ENCODE measurements at places on chromosomes 2 and 18.

- DNase-seq = no peak
Measured at GRCh38 chr18:46668135-46668534, 11.1 kb upstream of the LOXHD1 start.

DNA sequence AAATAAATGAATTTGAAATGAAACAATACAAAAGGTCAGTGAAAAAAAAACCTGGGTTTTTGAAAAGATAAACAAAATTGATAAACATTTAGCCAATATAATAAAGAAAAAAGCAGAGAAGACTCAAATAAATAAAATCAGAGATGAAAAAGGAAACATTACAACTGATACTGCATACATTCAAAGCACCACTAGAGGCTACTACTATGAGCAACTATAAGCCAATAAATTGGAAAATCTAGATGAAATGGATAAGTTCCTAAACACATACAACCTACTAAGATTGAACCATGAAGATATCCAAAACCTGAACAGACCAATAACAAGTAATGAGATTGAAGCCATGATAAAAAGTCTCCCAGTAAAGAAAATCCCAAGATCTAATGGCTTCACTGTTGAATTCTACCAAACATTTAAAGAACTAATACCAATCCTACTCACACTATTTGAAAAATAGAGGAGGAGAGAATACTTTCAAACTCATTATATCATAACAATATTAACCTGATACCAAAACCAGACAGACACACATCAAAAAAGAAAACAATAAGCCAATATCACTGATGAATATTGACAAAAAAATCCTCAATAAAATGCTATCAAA lies 80.8 kb upstream of the CERS6 start:
- no peak for DNase-seq

- DNase-seq = no peak
Measured at GRCh38 chr2:143815082-143815481, 685.9 kb downstream of the ARHGAP15 start.

DNA sequence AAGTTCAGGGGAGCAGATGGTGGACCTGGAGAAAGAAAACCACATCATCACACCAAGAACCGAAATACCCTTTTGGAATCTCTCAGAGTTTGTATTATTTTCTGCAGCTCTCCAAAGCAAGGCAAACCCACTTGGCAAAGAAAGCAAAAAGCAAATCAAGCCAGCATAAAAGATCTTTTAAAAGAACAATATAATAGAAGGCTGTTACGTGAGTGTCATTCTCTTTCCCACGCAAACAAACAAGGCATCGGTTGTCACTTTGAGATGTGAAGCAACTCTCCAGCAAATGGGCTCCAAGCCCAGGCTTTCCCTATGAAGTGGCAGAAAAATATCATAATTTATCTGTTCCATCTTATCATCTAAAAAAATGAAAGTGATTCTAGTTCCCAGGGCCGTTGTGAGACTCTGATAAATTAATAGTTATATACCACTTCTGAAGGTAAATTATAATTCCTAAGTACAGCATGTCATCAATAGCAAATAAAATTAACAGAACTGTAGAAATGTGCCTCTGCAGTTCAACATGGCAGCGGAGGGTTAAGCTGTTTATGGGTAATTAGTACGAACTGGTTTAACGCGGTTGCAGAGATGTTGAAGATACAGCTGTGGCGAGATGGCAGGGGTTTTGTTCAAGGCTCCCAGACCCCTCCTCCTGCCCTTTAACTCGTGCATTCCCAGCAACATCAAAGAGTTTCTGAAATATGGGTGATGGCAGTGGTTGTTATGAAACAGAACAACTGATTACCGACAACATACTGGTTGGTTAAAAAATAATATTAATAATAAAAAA lies 89.2 kb downstream of the EPHA4 start:
- DNase-seq = no peak

- no peak for DNase-seq
Measured at GRCh38 chr2:189592353-189592984, 11.9 kb upstream of the SLC40A1 start.

GRCh38 chr2:10385501-10385900 lies 62.6 kb downstream of the ODC1 start:
- no peak for DNase-seq

GRCh38 chr18:66571845-66572244 lies 32.0 kb downstream of the CDH19 start:
- DNase-seq = no peak

- no peak for DNase-seq
Measured at GRCh38 chr2:127421116-127421800, 3.0 kb downstream of the PROC start.

- no peak for DNase-seq
Measured at GRCh38 chr2:177535958-177536504, 143.5 kb downstream of the AGPS start.

DNA sequence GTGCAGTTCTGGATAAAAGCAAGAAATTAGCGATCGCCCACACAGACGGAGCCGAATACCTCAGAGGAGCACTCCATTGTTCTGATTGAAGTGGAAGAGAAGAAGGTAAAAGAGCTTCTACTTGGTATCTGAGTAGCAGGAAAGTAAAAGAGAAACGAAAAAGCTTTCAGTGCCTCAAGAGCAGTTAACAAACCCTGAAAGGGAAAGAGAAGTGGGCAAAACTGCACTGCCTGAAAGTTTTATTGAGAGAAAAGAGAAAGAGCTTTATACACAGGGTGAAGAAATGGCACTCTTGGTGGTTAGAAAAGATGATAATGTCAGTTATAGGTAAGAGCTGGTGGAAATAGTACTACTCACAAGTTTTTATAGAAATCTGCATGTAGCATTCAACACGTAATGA lies 192.8 kb downstream of the CDCA7 start:
- DNase-seq = no peak

DNA sequence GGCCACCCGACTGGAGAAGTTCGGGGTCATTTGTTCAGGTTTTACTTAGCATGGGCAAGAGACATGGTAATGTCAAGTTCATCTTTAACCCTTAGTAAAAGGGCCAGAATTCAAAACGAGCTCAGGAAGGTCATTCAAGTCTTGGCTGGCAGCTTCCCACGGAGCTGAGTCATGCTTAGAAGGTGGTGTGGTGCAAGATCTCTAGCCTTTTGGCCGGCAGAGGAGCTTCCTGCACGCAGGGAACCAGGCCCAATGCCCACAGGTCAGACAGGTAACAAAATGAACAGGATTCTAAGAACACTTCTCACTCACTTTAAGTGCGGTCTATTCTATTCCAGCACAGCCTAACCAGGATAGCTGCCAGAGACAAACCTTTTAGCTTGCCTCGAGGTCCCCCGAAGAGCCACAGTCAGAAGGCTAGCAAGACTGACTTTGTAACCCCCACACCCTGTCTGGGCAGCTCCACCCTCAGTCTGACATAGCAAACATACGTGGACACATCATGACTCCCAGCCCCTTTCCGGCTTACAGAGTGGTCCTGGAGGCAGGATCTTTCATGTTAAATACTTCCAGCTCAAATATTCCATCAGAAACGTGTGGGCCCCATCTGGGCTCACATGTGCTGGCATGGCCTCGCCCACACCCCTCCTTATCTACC lies 292.7 kb downstream of the BCL11A start:
- no peak for DNase-seq

DNA sequence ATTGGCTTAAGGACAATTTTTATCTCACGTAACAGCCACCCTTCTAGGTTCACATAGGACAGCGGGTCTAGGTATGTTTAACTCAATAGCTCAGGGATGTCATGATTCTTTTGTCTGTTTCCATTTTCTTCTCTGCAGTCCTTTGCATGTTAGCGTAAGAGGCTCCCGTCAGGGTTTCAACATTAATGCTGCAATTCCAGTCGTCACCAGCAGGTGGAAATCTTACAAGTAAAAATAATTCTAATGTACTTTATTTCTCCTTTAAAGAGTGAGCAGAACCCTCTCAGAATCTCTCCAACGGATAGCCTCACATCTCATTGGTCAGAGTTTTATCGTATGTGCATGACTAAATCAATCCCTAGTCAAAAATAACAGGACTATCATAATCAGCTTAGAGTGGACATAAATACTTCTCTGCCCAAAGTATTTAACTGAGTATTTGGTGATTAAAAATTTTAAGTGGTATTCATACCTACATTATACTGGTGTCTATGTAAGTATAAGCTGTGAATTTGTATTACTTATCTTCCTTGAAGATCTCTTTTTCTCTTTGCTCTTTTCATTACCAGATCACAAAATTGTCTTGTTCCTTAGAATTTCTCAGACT lies 487.2 kb upstream of the GCFC2 start:
- DNase-seq = no peak

- no peak for DNase-seq
Measured at GRCh38 chr2:120430957-120431356, 85.0 kb downstream of the INHBB start.

- DNase-seq = no peak
Measured at GRCh38 chr18:64409511-64409910, 260.6 kb upstream of the LINC00305 start.

GRCh38 chr2:191533693-191534180 lies 144.2 kb upstream of the NABP1 start:
- no peak for DNase-seq

DNA sequence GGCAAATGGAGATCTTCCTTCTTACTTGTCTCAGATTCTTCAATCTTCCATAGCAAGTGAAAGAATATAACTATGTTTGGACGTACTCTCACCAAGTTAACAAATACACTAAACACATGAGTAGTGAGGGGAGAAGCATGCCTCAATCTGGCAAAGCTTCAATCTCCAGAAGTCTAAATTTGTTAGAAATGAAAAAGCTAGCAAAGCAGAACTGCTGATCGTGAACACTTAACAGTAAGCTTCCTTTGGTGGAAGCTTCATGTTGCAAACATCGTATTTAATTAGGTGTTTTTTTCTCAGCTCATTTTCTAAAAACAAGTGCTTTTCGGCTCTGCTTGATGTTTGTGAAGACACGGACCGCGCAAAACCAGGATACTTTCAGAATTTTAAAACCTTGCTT lies 12.7 kb upstream of the SCN1A start:
- DNase-seq = no peak

GRCh38 chr18:21306368-21306767 lies 64.3 kb downstream of the GREB1L start:
- no peak for DNase-seq

GRCh38 chr18:25111377-25112288 lies 240.3 kb downstream of the ZNF521 start:
- DNase-seq = no peak

- no peak for DNase-seq
Measured at GRCh38 chr2:176079831-176080539, 3.8 kb downstream of the EVX2 start.

DNA sequence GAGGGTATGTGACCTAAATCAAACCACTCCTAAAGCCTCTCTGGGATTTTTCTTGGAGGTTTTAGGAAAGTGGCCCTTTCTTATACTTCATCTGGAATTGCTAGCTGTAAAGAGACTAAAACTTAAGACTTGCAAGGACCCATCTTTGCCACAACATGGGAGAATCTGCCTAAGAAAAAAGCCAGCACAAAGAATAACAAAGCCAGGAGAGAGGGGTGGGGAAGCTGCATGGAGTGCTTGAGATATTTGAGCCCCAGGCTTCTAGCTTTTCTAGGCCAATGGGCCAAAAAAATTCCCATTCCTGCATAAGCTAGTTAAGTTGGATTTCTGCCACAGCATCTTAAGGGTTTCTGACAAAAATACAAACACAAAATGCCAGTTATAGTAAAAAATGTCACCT lies 38.5 kb upstream of the LYPD6 start:
- no peak for DNase-seq
